ENCODE measurements at places on chromosomes 2 and 18.

DNA sequence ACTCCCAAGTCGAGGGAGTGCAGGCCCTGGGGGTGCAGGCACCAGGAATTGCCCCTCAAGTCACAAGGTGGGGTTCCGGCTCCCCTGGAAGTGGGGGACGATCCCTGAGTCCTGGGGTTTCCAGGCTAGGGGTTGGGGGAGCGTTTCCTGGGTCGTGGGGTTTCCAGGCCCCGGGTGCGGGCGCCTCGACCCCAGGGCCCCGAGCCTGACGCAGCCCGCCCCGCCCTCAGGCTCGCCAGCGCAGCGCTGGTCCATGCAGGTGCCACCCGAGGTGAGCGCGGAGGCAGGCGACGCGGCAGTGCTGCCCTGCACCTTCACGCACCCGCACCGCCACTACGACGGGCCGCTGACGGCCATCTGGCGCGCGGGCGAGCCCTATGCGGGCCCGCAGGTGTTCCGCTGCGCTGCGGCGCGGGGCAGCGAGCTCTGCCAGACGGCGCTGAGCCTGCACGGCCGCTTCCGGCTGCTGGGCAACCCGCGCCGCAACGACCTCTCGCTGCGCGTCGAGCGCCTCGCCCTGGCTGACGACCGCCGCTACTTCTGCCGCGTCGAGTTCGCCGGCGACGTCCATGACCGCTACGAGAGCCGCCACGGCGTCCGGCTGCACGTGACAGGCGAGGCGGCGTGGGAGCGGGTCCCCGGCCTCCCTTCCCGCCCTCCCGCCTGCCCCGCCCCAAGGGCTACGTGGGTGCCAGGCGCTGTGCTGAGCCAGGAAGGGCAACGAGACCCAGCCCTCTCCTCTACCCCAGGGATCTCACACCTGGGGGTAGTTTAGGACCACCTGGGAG lies 12.0 kb downstream of the SIGLEC15 start:
- DNase-seq, result no peak

DNA sequence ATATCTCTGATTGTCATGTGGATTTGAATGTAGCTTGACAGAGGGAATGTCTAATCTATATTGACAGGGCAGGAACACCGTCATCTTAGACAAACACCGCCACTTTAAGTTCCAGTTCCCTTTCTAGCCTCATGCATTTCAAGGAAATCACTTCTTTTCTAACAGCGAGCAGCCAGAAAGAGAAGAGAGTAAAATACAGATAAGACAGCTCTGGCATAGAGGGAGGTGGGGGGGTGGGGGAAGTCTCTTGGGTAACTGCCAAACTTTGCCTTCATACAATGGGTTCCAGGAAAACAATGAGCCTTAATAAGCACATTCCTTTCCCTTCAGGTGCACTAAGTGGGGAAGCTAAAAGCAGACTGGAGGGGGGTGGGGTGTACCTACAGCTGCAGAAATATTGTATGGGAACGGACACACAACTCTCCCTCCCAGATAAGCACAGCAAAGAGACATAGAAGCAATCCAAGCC lies 37.2 kb downstream of the CASP10 start:
- DNase-seq, result no peak

DNA sequence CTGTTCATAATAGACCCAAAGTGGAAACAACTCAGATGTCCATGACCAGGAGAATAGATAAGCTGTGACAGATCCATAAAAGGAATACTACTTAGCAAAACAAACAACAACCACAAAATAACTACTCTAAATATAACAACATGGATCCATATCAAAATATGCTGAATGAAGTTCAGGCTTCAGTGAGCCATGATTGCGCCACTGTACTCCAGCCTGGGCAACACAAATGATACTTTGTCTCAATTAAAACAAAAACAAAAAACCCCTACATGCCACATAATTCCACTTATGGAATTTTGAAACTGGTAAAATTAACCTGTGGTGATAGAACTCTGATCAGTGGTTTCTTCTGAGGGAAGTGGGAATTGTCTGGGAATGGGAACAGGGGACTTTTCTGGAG lies 11.2 kb upstream of the MYO3B start:
- DNase-seq, result no peak

DNA sequence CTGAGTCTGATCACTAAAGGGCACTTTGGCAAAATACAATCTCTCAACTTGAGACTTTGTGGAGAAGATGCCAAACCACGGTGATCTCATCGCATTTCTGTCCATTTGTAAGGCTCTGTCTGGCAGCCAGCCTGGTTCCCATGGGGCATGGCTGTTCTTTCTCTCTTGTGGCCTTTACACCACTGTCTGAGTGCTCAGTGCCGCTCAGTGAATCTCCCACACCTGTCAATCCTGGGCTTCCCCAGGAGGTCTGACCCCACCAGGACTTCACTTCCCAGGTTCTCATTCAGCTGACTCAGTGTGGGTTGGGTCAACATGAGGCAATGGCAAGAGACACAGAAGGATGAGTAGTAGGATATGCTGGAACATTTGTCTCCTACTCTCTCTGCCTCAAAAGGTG lies 96.8 kb upstream of the TRIB2 start:
- peak; percentile 59 for DNase-seq

DNA sequence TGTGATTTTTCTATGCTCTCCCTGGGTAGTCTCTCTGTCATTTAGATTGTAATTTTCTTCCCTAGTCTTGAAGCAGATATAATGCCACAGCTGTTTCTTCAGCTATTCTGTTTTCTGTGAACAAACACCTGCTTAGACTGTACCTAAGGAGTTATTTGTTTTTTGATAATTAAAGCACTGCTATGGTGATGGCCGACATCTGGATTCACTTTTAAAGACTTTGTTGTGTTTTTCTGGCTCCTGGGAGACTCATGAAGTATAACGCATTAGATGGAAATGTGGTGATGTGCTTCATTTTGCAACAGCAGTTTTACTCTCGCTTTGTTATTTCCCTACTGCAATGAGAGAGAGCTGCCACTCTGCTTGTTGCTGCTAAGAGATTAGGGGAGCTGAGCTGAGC lies 15.7 kb upstream of the C2orf69 start:
- no peak for DNase-seq

- no peak for DNase-seq
These were observed 118.8 kb upstream of the CTDP1 start for GRCh38 chr18:79560861-79561210.

GRCh38 chr18:58196164-58196563 lies 152.1 kb downstream of the NEDD4L start:
- DNase-seq, result no peak

DNA sequence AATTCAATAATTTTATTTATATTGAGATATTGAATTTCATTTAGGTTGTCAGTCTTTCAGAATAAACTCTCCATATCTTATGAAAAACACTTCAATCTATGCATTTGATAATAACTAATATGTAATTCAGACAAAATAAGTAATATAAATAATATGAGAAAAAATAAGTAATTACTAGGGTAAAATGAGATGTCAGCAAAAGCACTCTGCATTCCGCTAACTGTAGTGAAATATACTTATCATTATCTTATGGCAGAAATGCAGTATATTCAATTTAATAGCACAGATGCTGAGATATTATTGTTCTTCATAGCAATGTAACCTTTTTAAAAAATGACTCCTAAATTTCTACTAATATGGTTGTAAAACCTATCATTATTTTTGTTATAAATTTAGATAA lies 606.2 kb upstream of the VRK2 start:
- no peak for DNase-seq

Data from AG04450 (cell line).